ENCODE measurements at places on chromosomes 1 and 21. TPM values are rescaled to one million over a fixed set of nuclear protein-coding genes. Genes with fewer than 3 reads are reported as not detected.
A peak's percentile ranks its signal among the peaks of the same experiment; 100 is the strongest.

Gene ASCL5
- not detected for total RNA-seq

- peaks cover 37% of the 10 kb centered on the region for H3K4me1 ChIP-seq
- peaks cover 10% of the 10 kb centered on the region for H3K27me3 ChIP-seq
- no peak overlapping the region for H3K27ac ChIP-seq
- peaks cover 21% of the 10 kb centered on the region for H3K36me3 ChIP-seq
Observed at GRCh38 chr1:155169541-155169940, 3.6 kb downstream of the KRTCAP2 start.

Gene MYOM3
- total RNA-seq = 2.5 TPM

DNA sequence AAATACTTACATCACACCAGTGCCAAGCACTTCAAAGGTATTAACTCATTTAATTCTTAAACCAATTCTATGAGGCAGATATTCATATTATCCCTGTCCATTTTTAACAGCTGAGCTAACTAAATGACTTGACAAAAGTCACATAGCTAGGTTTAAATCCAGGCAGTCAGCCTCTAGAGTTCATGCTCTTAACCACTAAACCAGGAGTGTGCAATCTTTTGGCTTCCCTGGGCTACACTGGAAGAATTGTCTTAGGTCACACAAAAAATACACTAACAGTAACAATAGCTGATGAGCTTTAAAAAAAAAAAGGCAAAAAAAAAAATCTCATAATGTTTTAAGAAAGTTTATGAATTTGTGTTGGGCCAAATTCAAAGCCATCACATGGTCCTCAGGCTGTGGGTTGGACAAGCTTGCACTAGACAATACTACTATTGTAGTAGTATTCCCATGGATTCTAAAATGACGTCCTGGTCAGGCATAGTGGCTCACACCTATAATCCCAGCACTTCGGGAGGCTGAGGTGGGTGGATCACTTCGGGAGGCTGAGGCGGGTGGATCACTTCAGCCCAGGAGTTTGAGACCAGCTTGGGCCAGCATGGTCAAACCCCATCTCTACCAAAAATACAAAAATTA, 10.0 kb downstream of the UBR4 start:
- H3K27ac ChIP-seq = no peak overlapping the region
- no peak overlapping the region for H3K4me3 ChIP-seq
- DNase-seq = no peak
- H3K36me3 ChIP-seq = peaks cover 63% of the 10 kb centered on the region
- no peaks in the 10 kb centered on the region for H3K27me3 ChIP-seq

DNA sequence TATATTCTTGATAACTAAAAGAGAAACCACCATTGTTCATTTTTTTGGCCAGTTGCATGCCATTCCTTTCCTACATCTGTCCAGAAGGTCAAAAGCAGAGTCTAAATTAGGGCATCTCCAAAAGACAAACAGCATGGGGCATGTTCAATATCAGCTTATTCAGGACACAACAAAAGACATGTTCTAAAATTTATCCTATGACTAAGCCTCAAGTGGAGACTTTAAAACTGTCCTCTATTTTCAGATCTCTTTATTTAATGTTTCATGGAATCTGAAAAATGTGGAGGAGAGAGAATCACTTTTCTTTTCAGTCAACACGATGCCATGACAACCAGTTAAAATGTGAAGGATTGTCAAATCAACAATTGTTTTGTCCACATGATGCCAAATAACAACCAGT, 303.4 kb upstream of the PRMT6 start:
- no peak overlapping the region for H3K4me3 ChIP-seq
- no peaks in the 10 kb centered on the region for H3K4me1 ChIP-seq
- DNase-seq = no peak
- no peaks in the 10 kb centered on the region for H3K27me3 ChIP-seq
- no peaks in the 10 kb centered on the region for H3K36me3 ChIP-seq

DNA sequence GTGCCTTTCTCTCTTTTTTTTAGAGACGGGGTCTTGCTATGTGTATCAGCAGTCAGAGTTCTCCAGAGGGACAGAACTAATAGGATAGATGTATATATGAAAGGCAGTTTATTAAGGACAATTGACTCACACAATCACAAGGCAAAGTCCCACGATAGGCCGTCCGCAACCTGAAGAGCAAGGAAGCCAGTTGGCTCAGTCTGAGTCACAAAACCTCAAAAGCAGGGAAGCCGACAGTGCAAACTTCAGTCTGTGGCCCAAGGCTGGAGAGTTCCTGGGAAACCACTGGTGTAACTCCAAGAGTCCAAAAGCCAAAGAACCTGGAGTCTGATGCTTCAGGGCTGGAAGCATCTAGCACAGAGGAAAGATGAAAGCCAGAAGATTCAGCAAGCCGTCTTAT, 16.3 kb upstream of the H3-3A start:
- no peaks in the 10 kb centered on the region for H3K27me3 ChIP-seq
- H3K4me3 ChIP-seq = no peak overlapping the region
- H3K27ac ChIP-seq = no peak overlapping the region
- H3K4me1 ChIP-seq = peaks cover 3% of the 10 kb centered on the region
- no peaks in the 10 kb centered on the region for H3K36me3 ChIP-seq
- DNase-seq = no peak

Gene SLC26A9
- not detected for total RNA-seq

DNA sequence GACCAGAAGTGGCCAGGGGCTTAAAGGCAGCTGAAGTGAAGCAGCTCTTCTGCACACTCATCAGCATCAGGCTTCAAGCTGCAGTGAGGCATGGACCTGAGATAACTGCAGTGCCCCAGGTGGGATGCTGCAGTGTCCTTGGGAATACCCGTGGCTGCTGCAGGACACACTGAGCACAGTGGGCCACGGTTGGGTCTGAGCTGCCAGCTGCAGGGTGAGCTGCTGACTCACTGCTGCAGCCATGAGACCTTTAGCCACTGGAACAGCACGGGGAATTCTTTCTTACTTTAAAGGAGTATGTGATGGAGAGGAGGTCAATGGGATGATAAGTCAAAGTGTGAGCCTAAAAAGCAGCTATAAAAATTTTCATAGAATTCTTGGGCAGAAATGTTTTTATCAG, 102.1 kb downstream of the XCL2 start:
- no peaks in the 10 kb centered on the region for H3K36me3 ChIP-seq
- H3K27ac ChIP-seq = no peak overlapping the region
- no peak overlapping the region for H3K4me3 ChIP-seq
- H3K4me1 ChIP-seq = peaks cover 9% of the 10 kb centered on the region
- H3K27me3 ChIP-seq = no peaks in the 10 kb centered on the region

Gene CELA3A
- not detected for total RNA-seq

Gene EXO1
- total RNA-seq = 1.5 TPM

DNA sequence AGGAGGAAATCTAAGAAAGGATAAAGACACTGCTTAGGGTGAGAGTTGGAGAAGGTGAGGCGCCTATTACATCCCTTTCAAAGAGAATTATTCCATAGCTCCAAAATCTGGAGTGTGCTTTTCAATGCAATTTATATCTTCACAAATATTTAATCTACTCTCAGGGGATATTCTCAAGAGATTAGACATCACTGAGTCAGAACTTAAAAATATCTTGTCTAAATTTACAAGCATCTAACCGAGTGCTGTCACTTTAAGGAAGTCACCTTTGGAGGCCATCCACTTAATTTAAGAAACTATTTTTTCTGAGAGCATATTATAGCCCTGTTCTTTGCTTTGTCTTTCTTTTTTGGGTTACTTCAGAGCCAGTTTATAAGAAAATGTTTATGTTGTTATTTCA, 134.6 kb downstream of the TNFSF18 start:
- DNase-seq = no peak
- no peak overlapping the region for H3K27ac ChIP-seq
- H3K36me3 ChIP-seq = no peaks in the 10 kb centered on the region
- H3K4me3 ChIP-seq = no peak overlapping the region
- H3K27me3 ChIP-seq = no peaks in the 10 kb centered on the region
- peaks cover 4% of the 10 kb centered on the region for H3K4me1 ChIP-seq

Gene CFAP141
- not detected for total RNA-seq

DNA sequence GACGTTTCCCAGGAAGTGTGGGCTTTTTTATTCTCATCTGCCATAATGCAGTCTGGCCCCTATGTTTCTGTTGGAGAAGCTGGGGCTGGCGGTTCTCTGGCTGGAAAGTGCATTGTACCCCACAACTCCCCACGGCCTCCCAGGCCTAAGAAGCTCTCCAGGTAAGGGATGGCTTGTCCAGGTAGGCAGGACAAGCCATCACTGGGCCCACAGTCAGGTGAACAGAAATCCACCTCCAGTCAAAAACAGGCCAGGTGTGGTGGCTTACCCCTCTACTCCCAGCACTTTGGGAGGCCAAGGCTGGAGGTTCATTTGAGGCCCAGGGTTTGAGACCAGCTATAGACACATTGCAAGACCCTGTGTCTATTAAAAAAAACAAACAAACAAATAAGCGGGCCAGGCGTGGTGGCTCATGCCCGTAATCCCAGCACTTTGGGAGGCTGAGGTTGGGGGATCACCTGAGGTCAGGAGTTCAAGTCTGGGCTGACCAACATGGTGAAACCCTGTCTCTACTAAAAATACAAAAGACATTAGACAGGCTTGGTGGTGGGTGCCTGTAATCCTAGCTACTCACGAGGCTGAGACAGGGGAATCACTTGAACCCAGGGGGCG, 3.1 kb upstream of the WNT9A start:
- H3K27ac ChIP-seq = no peak overlapping the region
- DNase-seq = no peak
- H3K27me3 ChIP-seq = no peaks in the 10 kb centered on the region
- H3K4me1 ChIP-seq = peaks cover 34% of the 10 kb centered on the region

DNA sequence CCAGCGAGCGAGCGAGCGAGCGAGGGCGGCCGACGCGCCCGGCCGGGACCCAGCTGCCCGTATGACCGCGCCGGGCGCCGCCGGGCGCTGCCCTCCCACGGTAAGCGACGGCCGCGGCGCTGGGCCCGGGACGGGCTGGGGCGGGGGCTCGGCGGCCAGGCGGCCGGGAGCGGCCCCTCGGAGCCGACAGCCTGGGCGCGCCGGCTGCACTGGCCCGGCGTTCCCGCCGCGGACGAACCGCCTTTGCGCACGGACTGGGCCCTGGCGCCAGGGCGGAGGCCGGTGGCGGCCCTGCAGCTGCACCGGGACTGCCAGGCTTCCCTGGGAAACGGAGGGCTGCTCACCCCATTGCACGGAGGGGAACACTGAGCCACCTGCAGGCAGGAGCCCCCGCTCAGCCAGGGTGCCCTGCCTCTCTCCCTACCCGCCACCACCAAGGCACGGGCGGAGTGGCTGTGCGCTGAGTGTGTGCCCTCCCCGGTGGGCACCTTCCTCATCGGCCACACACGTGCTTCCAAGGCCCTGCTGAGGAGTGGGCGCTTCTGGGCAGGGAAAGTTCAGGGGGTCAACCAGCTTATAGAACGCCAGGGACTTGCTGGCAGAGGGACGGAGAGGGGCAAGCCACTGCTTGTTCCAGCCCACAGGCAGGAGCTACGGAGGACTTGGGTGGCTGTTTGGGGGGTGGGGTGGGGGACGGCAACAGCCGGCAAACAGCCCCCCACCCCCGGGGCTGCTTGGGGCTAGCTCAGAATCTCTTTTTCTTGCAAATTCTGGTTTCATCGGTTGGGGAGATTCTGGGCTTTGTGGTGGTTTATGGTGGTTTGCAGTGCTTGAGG, 532 bp downstream of the CSF1 start:
- peak overlapping the region; percentile 84 for H3K27ac ChIP-seq
- DNase-seq = no peak
- peaks cover 68% of the 10 kb centered on the region for H3K4me1 ChIP-seq
- H3K27me3 ChIP-seq = no peaks in the 10 kb centered on the region

GRCh38 chr1:185701650-185702049, 32.5 kb upstream of the HMCN1 start:
- no peak overlapping the region for H3K27ac ChIP-seq
- DNase-seq = no peak
- H3K36me3 ChIP-seq = no peaks in the 10 kb centered on the region
- H3K4me1 ChIP-seq = no peaks in the 10 kb centered on the region

DNA sequence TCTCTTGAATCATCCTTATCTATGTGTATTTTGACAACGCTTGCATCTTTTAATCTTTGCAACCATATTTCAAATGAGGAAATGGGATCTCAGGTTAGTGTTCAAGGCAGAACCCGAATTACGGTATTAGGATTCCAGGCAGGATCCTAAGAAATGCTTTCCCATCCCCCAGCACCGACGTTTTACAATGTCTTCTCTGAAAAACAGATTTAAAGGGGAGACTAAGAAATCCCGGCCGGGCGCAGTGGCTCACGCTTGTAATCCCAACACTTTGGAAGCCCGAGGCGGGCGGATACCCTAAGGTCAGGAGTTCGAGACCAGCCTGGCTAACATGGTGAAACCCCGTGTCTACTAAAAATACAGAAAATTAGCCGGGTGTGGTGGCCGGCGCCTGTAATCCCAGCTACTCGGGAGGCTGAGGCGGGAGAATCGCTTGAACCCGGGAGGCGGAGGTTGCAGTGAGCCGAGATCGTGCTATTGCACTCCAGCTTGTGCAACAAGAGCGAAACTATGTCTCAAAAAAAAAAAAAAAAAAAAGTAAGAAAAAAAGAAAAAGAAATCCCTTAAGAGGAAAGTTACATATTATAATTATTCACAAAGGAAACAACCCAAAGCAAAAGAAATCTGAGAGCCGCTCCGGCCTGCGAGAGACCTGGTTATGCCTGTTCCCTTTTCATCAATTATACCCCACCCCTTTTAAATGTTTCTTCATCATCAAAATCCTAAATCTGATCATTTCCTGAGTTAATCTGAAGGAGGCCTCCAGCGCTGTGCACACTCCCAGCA, 801 bp upstream of the GORAB start:
- H3K27me3 ChIP-seq = no peaks in the 10 kb centered on the region
- peak overlapping the region; percentile 84 for H3K27ac ChIP-seq
- H3K4me3 ChIP-seq = peak overlapping the region; percentile 81
- no peaks in the 10 kb centered on the region for H3K36me3 ChIP-seq

DNA sequence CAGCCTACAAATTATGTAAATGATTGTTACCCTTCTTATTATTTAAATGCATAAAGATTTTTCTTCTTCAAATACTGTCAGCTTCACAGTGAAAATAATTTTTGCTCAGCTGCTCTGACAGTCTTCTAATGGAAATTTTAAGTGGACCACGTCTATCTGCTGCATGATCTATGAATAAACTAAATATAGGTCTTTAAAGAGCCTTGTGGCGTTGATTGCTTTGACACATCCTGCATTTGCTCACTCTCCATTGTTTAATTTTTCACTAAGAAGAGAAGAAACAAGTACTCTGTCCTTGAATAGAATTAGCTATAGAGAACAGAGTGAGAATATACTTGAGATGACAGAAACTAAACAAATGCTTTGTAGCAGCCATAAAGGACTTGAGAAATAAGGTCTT, 826.1 kb downstream of the MRPL39 start:
- H3K27me3 ChIP-seq = no peaks in the 10 kb centered on the region
- no peaks in the 10 kb centered on the region for H3K4me1 ChIP-seq
- DNase-seq = no peak
- H3K27ac ChIP-seq = no peak overlapping the region
- H3K36me3 ChIP-seq = no peaks in the 10 kb centered on the region

- H3K27ac ChIP-seq = no peak overlapping the region
- no peak overlapping the region for H3K4me3 ChIP-seq
- H3K27me3 ChIP-seq = peaks cover 27% of the 10 kb centered on the region
- DNase-seq = no peak
Observed at GRCh38 chr21:42353623-42354022, 2.8 kb upstream of the TFF2 start.

DNA sequence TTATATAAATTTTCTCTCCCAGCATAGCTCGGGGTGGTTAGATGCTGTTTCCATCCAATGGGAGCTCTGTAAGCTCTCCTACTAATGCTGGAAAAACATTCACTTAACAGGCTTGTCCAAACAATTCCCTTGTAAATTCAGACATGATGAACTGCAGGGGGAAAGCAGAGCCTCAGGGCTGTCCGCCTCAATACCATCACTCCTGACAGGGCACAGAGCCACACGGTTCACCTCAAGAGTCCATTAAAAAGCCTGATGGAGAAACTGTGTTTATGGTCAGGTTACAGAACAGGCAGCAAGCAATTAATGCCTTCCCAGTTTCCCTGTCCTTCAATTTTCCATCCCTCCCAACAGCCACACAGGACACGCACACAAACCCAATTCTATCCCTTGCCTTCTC, 171.0 kb downstream of the BRINP2 start:
- H3K36me3 ChIP-seq = no peaks in the 10 kb centered on the region
- peak; percentile 34 for DNase-seq
- no peak overlapping the region for H3K27ac ChIP-seq
- no peak overlapping the region for H3K4me3 ChIP-seq

Gene TAS1R2
- not detected for total RNA-seq

Data from esophagus muscularis mucosa (tissue), 4 donors.